Thyroid gland (tissue), 4 donors: ENCODE measurements at places on chromosomes 6 and 20.

DNA sequence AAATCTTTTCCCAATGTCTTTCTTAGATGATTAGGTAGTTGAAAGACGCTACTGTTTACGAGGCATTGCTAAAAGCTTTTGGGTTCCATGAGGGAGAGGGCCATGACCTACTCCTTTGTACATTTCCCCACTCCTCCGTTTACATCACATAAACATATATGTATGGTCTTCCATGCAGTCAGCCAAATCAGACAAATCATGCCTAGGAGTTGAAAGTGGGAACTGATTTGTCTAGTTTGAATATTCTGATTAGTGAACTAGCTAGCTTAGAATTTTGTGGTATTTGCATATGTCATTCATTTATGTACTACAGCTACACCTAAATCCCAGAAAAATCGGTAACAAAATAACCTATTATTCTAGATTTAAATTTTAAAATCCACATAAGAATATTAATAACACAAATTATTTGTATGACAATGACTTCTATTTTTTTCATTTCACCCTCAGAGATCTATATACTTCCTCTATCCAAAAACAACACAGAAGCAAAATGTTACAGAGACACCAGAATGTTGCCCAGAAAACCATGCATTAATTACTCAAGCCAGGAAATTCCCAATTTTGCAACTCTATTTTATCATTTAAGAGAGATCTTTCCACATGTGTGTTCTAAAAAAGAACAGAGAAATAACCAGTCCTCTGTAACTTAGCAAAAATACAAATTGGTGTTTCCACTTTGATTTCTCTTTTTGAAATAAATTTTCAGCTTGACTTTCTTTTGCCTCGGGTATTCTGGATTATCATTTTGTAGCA, 231.9 kb downstream of the LAMA2 start:
- DNase-seq = no peak

GRCh38 chr20:24668791-24669190, 199.4 kb downstream of the SYNDIG1 start:
- no peak for DNase-seq

- no peak for DNase-seq
Observed at GRCh38 chr6:38057994-38058393, 238.5 kb downstream of the ZFAND3 start.

DNA sequence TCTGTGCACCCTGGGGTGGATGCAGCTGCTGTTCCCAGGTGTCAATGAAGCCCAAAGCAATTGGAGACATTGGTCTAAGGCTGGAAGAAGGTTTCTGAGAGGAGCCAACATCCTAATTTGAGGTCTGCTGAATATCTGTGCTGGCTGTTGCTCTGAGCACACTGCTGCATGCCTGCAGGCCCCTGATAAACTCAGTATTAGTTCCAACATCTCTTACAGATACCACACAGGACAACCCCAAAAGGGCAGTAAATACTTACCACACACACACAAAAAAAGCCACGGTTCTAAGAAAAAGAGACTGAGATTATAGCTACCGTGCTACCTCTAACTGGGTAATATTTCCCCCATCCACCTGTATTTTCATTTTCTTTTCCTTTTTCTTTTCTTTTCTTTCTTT, 164.3 kb upstream of the SOX4 start:
- DNase-seq = no peak

GRCh38 chr6:35025232-35026188, 115.6 kb downstream of the TCP11 start:
- DNase-seq = peak; percentile 28

GRCh38 chr6:31359581-31359980, 2.6 kb upstream of the HLA-B start:
- DNase-seq = no peak

DNA sequence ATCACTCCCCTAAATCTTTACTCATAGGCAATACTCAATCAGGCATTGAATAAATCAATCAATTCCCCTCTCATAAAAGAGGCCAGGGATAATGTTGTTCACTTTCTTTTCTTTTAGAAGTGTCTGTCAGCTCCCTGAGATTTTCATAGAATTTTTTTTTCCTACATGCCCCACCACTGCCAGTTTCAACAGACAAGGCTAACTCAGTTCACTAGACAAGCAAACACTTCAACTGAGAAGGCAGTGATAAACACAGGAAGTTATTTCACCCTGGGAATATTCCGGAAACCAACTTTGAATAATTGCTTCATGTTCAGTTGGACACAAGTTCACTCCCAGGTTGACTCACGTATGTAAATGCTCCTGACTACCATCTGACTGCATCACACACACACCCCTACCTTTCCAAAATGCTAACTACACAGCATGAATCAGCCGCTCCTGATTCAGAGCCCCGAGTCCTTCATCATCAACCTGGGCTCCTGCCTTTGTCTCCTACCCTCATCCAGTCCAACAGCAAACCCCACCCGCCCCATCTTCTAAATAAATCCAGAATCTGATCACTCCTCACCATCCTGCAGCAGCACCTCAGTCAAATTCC, 143.9 kb downstream of the BCAS1 start:
- DNase-seq = no peak

- no peak for DNase-seq
Observed at GRCh38 chr20:3156811-3157619, 2.6 kb downstream of the FASTKD5 start.

GRCh38 chr6:3196770-3197169, 30.7 kb downstream of the TUBB2B start:
- DNase-seq = no peak

- DNase-seq = no peak
Observed at GRCh38 chr20:24952376-24953208, 3.5 kb downstream of the CST7 start.

DNA sequence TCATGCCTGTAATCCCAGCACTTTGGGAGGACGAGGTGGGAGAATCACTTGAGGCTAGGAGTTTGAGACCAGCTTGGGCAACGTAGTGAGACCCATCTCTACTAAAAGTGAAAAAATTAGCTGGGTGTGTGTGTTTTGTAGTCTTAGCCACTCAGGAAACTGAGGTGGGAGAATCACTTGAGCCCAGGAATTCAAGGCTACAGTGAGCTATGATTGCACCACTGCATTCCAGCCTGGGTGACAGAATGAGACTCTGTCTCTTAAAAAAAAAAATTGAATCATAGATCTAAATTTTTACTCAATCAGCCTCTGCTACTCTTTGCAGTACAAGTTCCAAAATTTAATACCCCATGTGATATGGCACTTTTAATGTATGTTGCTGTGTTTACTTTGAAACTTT, 121.6 kb downstream of the ARMC2 start:
- no peak for DNase-seq

GRCh38 chr6:92763274-92763584, 656.1 kb downstream of the EPHA7 start:
- DNase-seq = no peak

DNA sequence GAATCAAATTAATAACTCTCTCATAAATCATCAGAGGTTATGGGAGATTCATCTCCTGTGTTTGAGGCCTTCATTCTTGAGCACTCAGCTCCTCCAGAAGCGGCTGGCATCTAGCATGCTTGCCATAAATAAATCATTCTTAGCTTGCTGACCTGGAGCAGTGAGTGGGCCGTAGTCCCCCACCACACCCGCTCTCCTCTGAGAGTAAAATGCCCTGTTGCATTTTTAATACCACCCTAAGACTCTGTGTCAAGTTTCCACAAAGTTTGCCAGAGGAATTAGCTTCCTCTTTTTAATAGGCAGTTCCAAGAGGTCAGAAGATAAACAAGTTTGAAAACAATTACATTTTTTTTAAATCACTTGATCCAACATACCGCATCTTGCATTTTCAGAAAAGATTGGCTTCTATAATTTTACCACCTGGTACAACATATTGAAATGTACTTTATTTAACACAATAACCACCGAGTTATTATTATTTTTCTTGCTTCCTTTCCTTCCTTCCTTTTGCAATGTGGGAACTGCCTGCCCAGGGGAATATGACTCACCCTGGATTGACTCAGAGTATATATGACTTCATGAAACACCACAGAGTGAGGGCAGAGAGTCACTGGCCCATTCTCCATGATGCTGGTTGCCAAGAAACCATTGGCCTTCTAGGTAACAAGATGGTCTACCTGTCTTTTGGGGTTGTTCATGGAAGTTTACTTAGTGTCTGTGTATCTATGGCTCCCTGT, 29.4 kb upstream of the CLIC5 start:
- DNase-seq = no peak

DNA sequence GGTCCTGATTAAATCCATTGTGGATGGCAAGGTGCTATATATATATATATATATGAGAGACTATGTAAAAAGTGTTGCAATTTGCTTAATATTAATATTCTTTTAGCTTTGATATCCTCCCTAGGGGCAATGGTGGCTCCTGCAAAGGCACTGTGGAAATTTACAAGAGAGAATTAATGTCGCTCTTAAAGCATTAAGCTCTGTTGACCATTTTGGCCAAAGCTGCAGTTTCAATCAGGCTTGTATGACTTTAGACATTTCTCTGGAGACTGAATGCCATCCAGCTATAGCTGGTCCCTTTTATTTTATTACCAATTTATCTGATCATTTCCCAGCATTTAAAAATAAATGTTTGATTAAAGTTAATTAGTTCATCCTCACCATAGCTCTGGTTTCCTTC, 155.3 kb downstream of the JARID2 start:
- DNase-seq = no peak

- DNase-seq = no peak
Observed at GRCh38 chr20:57053067-57053466, 213.4 kb downstream of the BMP7 start.

DNA sequence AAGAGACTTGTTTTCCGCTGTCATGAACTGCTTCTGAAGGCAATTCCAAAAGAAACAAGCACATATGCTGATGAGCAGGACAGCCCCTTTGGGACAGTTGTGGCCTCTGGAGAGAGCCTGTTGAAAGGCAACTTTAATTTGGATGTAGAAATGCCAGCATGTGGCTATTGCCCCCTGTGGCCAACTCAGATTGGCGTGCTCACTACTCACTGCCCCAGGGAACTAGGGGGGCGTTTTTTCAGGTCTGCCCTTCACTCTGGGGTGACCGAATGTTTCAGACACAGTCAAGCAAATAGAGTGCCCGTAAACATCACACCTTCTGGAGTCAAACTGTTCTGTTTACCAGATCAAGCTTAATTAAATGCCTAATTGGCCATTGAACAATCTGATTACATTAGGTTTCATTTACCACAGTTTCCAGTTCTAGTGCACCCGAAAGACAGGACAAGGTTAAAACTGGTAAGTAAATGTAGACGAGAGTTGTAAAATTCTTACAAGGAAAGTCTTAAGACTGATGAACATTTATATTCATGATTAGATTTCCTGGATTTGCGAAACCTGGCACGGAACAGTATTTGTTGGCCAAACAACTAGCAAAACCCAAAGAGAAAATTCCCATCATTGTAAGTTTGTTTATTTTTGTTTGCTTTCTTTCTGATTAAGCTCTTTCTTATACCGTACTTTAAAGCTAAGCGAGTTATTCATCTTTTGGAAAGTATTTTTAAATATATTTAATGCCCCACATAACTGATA, 75.9 kb upstream of the SYNJ2 start:
- DNase-seq = no peak

DNA sequence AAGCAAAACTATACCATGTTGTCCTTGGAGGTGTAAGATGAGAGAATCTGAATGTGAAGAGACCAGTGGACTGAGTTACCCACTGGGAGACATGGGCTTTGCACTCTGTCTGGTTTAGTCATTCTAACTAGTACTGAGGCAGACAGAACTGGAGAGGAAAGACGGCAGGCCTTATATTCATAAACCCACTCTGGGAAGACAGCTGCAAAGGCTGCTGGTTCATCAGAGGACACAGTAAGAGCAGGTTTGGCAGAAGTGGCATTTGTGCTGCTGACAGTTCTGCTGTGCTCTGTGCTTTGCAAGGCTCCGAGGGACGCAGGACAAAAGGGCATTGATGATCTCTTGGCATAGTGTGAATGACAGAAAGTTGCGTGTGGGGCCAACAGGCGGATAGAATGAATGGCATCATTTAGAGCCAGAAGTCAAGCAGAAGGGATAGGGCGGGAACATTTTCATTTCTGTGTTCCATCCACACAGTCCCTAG, 142.3 kb upstream of the TENT5A start:
- DNase-seq = no peak

- DNase-seq = no peak
Observed at GRCh38 chr20:56616716-56617115, 12.4 kb upstream of the TFAP2C start.

DNA sequence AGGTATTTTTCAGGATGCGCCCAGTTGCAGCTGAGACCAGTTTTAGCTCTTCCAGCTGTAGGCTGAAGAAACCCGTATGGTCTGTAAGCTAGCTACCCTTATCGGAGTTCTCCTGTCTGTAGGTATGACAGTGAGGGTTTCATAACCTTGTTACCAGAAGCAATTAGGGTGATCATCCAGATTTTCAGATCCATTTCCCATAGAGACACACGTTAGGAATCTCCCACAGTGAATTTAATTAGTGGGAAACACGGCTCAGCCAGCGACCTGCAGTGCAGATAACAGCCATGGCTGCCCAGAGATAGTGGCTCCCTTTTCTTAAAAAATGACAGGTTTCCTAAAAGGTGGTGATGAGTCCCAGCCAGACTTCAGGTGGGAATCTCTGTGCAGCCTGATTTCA, 111.1 kb downstream of the BTBD3 start:
- DNase-seq = no peak

DNA sequence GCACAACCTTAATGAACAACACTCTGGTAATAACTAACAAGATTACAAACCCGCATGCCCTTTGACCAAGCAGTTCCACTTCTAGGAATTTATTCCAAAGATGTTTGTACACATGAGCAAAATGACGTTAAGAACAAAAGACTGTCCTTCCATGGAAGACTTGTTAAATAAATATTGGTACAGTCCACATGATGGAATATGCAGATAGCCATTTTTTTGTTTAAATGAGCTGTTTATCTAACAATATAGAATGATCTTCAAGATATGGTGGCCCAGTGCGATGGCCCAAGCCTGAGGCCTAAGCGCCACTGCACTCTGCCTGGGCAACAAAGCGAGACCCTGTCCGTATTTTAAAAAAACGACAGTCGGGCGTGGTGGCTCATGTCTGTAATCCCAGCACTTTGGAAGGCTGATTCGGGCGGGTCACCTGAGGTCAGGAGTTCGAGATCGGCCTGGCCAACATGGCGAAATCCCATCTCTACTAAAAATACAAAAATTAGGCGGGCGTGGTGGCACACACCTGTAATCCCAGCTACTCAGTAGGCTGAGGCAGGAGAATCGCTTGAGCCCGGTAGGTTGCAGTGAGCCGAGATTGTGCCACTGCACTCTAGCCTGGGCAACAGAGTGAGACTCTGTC, 7.4 kb upstream of the AHCY start:
- DNase-seq = no peak
